ENCODE measurements at places on chromosomes 12 and 14.
A peak's percentile ranks its signal among the peaks of the same experiment; 100 is the strongest.

DNA sequence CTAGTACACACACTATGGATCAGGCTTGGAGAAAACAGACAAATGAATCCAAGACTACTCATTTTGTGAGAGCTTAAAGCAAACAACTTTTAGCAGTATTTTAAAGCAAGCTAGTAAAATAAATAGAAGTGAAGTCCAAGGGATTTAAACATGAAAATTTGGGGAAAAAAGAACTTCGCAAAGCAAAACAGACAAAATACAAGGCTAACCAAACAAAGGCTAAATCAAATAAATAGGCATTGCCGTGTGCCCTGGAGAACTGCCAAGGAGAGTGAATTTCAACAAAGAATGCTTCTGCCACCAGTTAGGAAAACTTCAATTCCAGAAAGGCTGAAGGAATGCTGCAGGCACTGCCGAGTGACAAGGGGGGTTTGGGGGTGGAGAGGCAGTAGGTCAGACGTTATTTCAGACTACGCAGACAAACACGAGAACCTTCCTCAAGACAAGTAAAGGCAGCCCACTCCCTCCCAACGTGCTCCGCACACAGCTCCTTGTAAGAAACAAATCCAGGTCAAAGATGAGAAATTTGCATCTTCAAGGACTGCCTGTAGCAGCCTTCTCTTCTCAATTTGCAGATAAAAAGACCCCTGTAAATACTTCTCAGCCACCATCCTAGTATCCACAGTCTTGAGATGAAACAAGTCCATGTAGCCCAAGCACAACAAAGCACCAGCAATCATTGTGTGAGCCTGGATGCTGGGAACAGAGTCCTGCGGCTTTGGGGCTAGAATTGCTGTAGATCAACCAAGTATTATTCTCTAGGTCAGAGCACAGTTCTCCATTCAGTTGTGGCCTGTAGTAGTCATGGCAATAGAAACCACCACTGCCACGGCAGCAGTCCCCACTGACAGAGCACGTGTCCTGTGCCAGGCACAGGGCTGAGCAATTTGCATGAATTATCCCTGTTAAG is 43.3 kb downstream of the EFCAB11 start:
- no peaks in the 10 kb centered on the region for H3K36me3 ChIP-seq
- DNase-seq = peak; percentile 59
- no peak overlapping the region for H3K27ac ChIP-seq

DNA sequence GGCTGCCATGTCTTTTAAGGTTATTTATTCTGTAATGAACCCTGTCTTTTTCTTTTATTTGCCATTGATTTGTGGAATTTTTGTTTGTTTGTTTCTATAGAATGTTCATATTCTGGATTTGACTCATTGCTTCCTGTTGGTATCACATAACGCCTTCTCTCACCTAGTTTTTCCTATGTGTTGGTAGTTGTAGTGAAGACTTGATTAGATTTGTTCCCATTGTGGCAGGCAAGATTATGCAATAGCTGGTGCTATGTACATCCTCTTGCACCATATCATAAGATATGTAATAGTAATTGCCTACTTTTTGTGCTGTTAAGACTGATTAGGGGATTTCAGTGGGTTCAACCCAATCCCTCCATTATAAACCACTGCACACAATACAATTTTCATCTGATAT is 3.9 kb upstream of the KRT6B start:
- no peaks in the 10 kb centered on the region for H3K4me1 ChIP-seq
- DNase-seq = no peak
- no peaks in the 10 kb centered on the region for H3K27me3 ChIP-seq
- no peak overlapping the region for H3K27ac ChIP-seq
- H3K4me3 ChIP-seq = no peak overlapping the region
- no peaks in the 10 kb centered on the region for H3K36me3 ChIP-seq

DNA sequence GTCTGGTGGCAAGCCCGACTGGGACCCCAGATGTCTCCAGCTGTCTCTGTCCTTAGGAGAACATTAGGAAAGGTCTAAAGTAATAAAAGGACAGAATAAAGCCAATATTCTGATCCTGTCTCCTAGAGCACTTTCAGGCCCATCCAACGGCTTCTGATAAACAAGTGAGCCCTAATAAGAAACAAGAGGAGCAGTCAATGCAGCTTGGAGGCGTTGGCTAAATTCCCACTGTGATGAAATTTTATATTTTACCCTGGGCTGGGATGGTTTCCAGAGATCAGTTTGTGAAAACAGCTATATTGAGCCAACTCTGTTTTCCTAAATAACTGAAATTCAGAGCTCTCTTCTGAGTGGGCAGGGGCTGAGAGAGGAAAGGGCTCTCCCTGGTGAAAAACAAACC is 55.5 kb upstream of the SRRM4 start:
- no peaks in the 10 kb centered on the region for H3K27me3 ChIP-seq
- no peak overlapping the region for H3K27ac ChIP-seq
- no peaks in the 10 kb centered on the region for H3K4me1 ChIP-seq
- no peak overlapping the region for H3K4me3 ChIP-seq
- no peak for DNase-seq
- H3K36me3 ChIP-seq = no peaks in the 10 kb centered on the region

- H3K27me3 ChIP-seq = no peaks in the 10 kb centered on the region
- no peak overlapping the region for H3K4me3 ChIP-seq
- H3K27ac ChIP-seq = peak overlapping the region; percentile 77
- peaks cover 14% of the 10 kb centered on the region for H3K36me3 ChIP-seq
- peaks cover 6% of the 10 kb centered on the region for H3K4me1 ChIP-seq
Measured at GRCh38 chr14:55136885-55137786, 8.1 kb downstream of the LGALS3 start.

DNA sequence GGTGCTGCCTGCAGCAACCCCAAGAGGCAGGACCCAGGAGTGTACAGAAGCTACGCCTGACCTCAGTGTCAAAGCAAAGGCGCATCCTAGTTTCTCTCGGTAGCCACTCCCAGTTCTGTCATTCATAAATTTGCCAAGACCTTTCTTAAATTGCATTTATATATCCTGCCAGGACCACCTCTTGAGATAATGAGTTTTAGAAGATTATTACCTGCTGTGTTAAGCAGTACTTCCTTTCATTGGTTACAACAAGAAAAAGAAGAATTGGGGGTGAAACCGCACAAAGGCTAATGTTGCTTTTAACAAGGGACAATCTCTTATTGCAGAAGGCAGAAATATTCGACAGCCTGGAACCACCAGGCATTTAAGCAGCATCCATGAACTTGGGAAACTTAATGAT is 57.8 kb downstream of the CIT start:
- no peaks in the 10 kb centered on the region for H3K4me1 ChIP-seq
- H3K36me3 ChIP-seq = no peaks in the 10 kb centered on the region
- no peak overlapping the region for H3K27ac ChIP-seq
- DNase-seq = no peak

GRCh38 chr12:4506430-4506829 is 32.3 kb upstream of the RAD51AP1 start:
- peaks cover 3% of the 10 kb centered on the region for H3K36me3 ChIP-seq
- no peak overlapping the region for H3K27ac ChIP-seq
- H3K4me1 ChIP-seq = no peaks in the 10 kb centered on the region
- H3K27me3 ChIP-seq = no peaks in the 10 kb centered on the region

DNA sequence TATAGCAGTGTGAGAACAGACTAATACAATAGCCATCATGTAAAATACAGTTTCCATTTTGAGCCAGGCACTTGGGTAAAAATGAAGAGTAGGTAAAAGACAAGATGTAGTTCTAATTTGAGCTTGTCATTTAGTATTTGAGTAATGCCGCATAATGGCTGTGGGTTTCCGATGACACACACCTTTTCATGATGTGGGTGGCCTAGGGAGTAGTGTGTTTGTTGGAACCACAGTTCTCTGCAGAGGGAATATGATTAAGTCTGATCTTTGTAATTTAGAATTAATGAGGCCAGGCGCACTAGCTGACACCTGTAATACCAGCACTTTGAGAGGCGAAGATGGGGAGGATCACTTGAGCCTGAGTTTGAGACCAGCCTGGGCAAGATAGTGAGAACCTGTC is 61.8 kb downstream of the RCOR1 start:
- H3K27ac ChIP-seq = no peak overlapping the region
- H3K4me1 ChIP-seq = peaks cover 2% of the 10 kb centered on the region
- no peaks in the 10 kb centered on the region for H3K27me3 ChIP-seq
- no peak for DNase-seq

- H3K27me3 ChIP-seq = no peaks in the 10 kb centered on the region
- DNase-seq = no peak
- H3K36me3 ChIP-seq = no peaks in the 10 kb centered on the region
Measured at GRCh38 chr12:89960607-89961394, 252.2 kb upstream of the ATP2B1 start.

DNA sequence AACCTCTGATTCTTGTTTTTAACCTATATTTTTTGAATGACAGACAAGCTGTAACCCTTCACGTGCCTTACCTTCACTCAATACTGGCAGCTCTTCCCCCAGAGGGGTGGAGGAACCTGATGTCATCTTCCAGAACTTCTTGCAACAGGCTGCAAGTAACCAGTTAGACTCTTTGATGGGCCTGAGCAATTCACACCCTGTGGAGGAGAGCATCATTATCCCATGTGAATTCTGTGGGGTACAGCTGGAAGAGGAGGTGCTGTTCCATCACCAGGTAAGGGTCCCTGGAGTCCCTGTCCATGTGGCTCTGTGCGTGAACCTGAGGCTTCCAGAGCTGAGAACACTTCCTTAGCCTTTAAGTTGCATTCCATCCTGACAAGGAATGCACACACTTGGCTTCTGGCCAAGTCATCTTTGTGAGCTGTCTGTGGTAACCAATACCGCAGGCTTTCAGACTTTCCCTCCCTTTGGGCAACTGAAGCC is 22.7 kb downstream of the TRAFD1 start:
- H3K27me3 ChIP-seq = no peaks in the 10 kb centered on the region
- peaks cover 16% of the 10 kb centered on the region for H3K36me3 ChIP-seq
- no peak overlapping the region for H3K27ac ChIP-seq
- H3K4me1 ChIP-seq = no peaks in the 10 kb centered on the region
- DNase-seq = no peak
- H3K4me3 ChIP-seq = no peak overlapping the region

DNA sequence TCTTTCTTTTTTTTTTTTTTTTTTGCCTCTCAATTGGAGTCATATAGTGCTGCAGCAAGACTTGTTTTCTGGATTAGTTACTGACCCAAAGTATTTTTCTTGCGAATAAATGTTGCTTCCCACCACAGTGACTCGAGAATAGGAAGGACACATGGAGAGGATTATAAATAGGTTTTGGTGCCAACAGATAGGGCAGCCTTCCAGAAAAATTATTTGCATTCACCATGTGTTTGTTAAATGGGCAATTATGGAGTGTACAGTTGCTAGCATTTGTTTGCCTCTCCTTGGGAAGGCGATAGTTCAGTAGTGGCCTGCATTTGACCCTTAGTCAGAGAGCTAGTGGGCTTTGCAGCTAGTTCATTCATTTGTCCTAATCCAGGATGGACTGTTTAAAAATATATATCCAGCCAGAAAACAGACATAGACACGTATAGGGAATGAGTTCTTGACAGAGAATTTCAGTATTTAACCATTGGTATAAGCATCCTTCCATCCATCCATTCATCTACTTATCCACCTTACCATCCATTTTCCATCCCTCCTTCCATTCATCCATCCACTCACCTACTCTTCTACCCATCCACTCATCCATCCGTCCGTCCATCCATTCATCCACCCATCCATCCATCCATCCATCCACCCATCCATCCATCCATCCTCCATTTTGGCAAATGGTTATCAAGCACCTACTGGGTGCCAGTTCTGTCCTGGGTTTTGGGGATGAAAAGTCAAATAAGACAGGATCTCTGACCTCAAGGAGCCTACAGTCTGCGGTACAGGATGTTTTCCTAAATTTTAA is 67.5 kb downstream of the CHST11 start:
- H3K27me3 ChIP-seq = no peaks in the 10 kb centered on the region
- no peaks in the 10 kb centered on the region for H3K36me3 ChIP-seq
- H3K27ac ChIP-seq = no peak overlapping the region
- no peaks in the 10 kb centered on the region for H3K4me1 ChIP-seq
- no peak overlapping the region for H3K4me3 ChIP-seq
- DNase-seq = no peak

GRCh38 chr12:52058631-52059361 is 7.6 kb downstream of the NR4A1 start:
- no peaks in the 10 kb centered on the region for H3K27me3 ChIP-seq
- H3K27ac ChIP-seq = no peak overlapping the region

DNA sequence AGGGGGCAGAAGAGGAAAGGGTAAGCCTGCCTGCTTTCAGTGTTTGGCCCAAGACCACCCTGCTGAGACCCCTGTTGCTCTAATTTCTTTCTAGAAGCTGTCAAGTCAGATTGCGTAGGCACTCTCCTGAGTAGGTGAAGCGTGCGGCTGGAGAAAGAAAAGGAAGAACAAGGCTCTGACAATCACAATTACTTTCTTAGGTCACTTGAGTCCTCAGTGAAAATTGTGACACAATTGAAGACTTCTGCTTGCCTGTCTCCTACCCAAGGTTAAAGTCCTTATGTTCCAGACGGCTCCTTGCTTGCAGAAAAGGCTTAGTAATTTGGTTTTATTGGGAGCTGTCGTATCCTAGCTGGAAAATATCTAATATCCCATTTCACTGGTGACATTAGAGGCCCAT is 721 bp upstream of the CTSG start:
- no peaks in the 10 kb centered on the region for H3K27me3 ChIP-seq
- H3K4me3 ChIP-seq = no peak overlapping the region
- H3K4me1 ChIP-seq = no peaks in the 10 kb centered on the region
- H3K36me3 ChIP-seq = no peaks in the 10 kb centered on the region
- no peak overlapping the region for H3K27ac ChIP-seq
- DNase-seq = no peak

DNA sequence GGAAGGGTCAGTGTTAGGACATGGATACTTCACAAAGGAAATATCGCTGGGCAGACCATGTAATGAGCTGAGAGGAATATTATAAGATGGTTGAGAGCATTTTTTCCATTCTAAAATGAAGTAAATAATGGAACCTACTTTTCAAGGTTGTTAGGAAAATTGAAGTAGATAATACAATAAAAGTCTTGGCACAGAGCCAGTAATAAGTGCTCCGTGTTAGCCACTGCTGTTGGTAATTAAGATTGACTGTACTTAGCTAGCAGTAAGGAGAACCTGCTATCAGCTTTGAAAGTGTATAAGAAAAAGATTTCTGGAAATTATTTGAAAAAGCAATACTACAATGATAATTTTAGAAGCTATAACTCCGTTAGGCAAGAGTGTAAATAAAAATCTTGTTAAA is 77.6 kb downstream of the SCAF11 start:
- H3K27ac ChIP-seq = no peak overlapping the region
- H3K4me1 ChIP-seq = no peaks in the 10 kb centered on the region
- DNase-seq = no peak

DNA sequence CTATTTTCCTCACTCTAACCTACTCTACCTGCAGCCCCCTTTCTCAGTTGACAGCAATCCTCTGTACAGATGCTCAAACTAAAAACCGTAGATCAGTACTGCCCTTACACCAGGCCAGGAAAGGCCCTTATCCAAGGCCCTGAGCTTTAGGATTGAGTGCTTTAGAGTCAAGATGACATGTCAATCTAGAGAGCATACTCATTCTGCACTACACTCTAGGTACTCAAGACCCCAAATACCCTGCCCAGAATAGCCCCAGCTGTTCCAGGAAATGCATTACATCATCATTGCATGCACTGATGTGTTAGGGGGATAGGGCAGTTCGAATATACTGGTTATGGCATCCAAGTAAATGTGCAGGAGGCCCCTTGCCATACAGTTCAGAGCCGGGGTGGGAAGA is 3.5 kb upstream of the PHLDA1 start:
- H3K4me3 ChIP-seq = no peak overlapping the region
- no peaks in the 10 kb centered on the region for H3K36me3 ChIP-seq
- no peak for DNase-seq
- no peaks in the 10 kb centered on the region for H3K27me3 ChIP-seq

- no peaks in the 10 kb centered on the region for H3K36me3 ChIP-seq
- no peak for DNase-seq
- no peak overlapping the region for H3K27ac ChIP-seq
- H3K4me1 ChIP-seq = no peaks in the 10 kb centered on the region
- H3K4me3 ChIP-seq = no peak overlapping the region
Measured at GRCh38 chr12:121647-122046, 55.1 kb downstream of the IQSEC3 start.

All from aorta (tissue), 5 donors.